NCI-H510A treated with DMSO at 0.1 percent for 48 hours (cell line): ENCODE measurements at places on chromosomes 13 and 19.

DNA sequence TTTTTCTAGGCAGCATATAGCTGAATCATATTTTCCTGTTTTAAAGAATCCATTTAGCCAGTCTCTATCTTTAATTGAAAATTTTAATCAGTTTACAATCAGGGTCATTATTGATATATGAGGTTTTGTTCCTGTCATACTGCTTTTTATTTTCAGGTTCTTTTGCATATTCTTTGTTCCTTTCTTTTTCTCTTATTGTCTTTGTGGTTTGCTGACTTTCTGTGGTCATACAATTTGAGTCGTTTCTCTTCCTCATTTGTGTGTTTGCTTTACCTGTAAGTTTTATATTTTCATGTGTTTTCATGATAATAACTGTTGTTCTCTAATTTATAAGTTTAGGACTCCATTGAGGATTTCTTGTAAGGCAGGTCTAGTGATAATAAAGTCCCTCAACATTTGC lies 812.6 kb downstream of the DACH1 start:
- DNase-seq = no peak

DNA sequence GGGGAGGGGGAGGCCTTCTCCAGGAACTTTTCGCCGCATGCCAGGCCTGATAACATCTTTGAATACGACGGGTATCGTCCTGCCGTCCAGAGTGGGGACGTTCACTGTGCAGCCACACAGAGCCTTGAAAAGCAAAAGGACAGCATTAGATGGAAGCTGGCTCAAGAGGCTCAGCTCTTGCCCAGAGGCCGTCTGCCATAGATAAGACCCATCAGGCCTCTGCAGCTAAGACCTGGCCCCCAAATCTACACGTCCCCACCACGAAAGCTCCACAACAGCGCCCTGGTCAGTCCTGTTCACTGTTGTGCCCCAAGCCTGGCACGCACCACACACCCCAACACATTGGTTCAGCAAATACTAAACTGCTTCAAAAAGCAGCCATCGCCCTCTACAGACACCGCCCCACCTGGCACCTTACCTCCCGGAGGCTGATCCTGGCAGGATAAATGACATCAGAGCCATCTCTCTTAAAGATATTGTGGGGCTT lies 2.1 kb downstream of the DNAJB1 start:
- DNase-seq = no peak

- DNase-seq = no peak
Measured at GRCh38 chr13:33296793-33297425, 11.4 kb upstream of the STARD13 start.

DNA sequence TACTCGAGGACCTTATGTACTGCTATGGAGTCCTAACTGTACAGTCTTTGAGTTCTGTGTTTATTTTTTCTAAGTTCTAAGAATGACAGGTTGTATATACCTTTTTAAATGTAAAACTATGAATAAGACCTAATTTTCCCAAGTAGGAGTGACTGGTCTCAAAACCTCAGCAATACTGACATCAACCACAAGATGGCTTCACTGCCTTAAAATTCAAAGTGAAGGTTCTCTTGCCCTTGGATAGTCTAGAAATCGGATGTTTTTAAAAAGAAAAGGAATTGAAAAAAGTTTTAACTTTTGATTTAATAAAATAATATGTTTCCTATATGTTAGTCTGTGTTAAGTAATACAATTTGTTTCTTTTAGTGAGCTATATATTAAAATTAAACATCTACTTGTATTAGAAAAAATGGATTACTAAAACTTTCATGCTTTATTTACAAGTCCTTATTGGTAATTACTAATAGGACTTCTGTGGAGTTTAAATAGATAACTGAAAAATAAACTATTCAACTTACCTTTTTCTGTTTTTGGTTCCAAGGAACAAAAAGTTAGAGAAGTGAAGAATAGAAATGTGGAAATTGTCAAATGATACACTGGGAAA lies 52.0 kb downstream of the TDRD3 start:
- no peak for DNase-seq

- DNase-seq = no peak
Measured at GRCh38 chr19:33863436-33863835, 66.8 kb downstream of the KCTD15 start.

GRCh38 chr19:35031072-35031881 lies 1.0 kb downstream of the SCN1B start:
- no peak for DNase-seq

DNA sequence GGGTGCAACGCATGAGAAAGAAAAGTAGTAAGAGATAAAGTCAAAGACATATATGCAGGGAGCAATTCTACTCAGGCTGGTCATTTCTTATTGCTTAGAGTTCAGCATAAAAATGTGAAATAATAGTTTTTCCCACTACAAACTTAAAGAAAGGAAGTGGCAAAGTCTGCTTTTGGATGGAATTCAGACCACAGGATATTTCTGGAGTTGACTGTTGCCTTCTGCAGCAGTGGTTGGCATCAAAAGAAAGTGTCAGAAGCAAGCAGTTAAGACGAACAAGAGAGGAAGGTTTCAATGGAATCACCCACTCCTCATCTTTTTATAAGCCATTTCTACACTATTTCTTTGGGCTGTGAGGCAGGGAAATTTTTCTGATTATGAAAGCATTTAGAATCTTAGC lies 36.2 kb upstream of the TRPC4 start:
- DNase-seq = no peak

DNA sequence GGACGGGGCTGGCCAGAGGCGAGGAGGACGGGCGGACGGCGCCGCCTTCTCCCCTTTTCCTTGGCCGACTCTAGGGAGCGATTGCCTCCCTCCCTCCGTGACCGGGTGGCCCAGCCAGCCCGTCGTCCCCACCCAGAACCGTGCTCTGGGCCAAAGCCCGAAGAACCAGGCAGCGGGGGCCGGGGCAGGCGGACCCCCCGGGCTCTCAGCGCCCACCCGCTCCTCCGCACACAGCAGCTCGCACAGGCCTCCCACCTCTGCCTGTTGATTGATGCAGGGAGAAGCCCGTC lies 9.3 kb upstream of the MARCHF2 start:
- DNase-seq = no peak

DNA sequence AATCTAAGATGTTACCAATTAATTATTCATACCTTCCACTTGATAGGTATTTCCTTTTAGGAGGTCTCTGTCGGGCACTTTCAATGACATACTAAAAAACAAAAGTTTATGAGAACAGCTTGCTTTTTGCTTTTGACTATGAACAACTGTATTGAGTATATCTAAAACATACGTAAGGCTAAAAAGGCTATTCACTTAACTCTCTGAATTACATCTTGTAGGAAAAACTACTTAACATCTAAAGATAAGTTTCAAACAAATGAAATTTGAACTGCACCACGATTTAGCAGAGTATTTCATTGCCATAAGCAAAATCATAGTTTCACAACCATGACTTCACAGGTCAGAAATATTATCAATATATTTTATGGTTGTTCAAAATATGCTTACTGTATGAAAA lies 11.6 kb downstream of the SUPT20H start:
- DNase-seq = no peak

- DNase-seq = no peak
Measured at GRCh38 chr13:31321457-31321856, 121.7 kb downstream of the B3GLCT start.

- peak; percentile 30 for DNase-seq
Measured at GRCh38 chr13:25732111-25732865, 319.5 kb downstream of the SHISA2 start.

GRCh38 chr13:73731564-73731963 lies 402.6 kb downstream of the KLF12 start:
- no peak for DNase-seq

- DNase-seq = no peak
Measured at GRCh38 chr13:97648171-97648880, 214.4 kb downstream of the RAP2A start.

GRCh38 chr19:15584541-15585115 lies 30.4 kb upstream of the CYP4F8 start:
- peak; percentile 49 for DNase-seq
